ENCODE measurements at places on chromosomes 7 and 10. TPM values are rescaled to one million over a fixed set of nuclear protein-coding genes. Genes with fewer than 3 reads are reported as not detected.

DNA sequence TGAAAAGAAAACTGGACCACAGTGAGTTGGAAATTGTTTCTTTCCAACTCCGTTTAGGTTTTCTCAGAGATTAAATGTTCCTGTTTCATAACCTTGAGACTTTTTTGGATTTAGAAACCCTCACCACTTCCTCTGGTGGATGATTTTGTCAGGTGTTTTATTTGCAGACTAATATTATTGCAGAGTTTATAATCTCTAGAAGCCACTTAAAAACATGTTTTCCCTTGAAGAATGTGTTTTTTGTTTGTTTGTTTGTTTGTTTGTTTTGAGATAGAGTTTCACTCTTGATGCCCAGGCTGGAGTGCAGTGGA is 520 bp upstream of the MICU1 start:
- no peak for DNase-seq

GRCh38 chr10:133529576-133529946 is 2.4 kb downstream of the CYP2E1 start:
- DNase-seq = no peak

DNA sequence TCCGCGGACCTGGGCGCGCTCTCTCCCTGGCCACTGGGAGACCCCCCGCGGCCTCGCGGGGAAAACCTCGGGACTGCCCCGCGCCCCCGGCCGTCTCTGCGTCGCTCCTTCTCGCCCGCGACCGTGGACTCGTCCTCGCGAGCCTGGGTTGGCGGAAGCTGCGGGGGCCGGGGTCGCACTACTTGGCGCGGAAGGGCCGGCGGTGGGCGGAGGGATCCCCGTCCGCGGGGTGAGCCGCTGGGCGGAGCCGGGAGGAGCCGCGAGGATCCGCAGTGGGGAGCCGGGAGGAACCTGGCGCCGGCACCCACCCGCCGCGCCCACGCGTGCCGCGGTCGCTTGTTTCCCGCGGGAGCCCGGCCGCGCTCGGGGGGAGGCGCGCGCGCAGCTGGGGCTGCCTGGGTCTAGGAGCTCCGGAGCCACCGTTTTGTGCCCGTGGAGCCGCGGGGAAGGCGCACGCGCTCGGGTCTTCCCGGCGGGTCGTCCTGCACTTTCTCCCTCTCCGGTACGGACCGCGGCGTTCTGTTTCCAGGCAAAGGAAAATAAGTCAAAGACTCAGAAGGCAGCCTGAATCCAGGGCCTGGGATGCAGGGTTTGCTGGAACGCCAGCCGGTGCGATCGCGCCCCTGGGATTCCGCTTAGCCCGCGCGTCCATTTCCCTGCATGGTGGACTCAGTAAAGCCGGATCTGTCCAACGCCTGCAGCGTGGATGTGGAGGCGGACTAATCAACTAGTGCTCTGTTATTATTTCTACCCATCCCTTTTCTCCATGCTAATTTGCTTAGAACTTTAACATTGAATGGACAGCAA is 28.7 kb upstream of the KMT2C start:
- peak; percentile 58 for DNase-seq

GRCh38 chr10:113086282-113086681 is 136.2 kb downstream of the TCF7L2 start:
- peak; percentile 57 for DNase-seq

DNA sequence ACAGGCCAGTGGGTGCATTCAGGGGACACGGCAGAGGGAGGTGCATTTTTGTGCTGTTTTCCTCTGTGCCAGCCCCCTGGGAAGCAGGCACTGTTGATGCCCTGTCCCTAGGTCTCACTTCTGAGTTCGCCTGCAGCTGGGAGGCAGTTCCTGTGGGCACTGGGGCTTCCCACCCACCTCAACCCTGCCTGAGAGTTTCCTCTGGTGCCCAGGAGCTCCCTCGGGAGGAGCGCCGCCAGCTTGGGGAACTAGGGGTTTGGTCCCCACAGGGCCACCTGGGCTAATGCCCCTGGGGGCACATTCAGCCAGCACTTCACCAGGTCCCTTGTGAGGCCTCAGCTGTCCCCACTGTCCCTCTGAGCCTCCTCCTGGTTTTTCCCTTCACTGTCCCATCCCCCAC is 178.2 kb upstream of the RHEB start:
- no peak for DNase-seq

METTL27 gene
- total RNA-seq = 0.90 TPM

KAT6B gene
- total RNA-seq = 10.8 TPM

DNA sequence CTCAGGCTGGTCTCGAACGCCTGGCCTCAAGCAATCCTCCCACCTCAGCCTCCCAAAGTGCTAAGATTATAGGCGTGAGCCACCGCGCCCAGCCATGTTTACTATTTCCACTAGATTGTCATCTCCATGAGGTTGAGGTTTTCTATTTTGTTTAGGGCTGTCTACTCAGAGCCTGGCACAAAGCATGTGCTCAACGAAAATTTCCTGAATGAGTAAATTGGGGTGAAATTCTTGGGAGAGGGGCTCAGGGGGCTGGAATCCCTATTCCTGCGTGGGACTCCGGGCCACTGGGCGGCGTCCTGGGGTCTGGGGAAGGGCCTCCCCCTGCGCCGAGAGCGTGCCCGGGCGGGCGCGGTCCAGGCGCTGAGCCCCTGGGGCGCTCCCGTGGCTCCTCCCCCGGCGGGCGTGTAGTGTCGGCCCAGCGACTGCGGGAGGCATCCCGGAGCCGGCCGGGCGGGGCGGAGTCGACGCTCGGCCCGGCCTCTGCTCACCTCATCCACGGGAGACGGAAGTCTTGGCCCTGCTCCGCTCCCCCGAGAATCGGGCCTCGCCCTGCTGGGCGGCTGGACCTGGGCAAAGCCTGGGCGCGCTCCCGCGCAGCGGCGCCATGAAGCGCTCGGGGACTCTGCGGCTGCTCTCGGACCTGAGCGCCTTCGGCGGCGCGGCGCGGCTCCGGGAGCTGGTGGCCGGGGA is at the start of gene HPS6:
HPS6 (plus strand) TSS at position 482 of the 693 bp plus-strand sequence; CDS start at position 608, 126 bp downstream.
- peak; percentile 44 for DNase-seq

DNA sequence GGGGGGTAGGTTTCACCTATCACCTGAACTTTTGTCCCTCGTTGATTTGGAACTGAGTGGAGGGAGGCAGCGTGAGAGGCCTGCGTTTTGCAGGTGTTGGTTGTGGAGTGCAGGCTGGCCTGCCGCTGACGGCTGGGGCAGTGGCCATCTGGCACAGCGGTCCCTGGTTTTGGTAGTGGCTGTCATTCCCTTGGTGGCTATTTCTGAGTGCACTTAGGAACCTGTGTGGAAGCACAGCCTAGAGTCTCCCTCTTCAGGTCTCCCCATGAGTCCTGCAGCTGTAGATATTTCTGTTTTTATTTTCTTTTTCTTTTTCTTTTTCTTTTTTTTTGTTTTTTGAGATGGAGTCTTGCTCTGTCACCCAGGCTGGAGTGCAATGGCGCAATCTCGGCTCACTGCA is 129.2 kb downstream of the CUL2 start:
- no peak for DNase-seq

- DNase-seq = peak; percentile 78
Observed at GRCh38 chr7:95066737-95067530, 159.5 kb downstream of the PPP1R9A start.

DNA sequence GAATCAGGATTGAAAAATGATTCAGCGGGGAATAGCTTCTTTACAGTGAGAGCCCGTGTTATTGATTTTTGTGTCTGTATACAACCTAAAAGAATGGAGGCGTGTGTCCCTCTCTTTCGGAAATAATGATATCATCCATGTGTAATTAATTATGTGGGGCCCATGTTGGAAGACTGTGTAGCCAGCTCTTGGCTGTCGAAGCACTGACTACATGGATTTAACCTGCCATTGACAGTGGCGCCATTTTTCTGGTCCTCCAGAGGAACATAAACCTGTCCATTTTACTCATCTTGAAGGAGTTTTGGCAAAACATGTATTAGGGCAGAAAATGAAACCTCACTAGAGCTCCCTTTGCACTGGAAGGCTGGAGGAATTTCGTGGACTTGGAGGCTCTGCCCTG is 119.6 kb downstream of the ITIH5 start:
- no peak for DNase-seq

- DNase-seq = no peak
Observed at GRCh38 chr7:94486216-94486615, 23.4 kb upstream of the CASD1 start.

PRKG1 gene
- total RNA-seq = 0.64 TPM

- DNase-seq = peak; percentile 22
Observed at GRCh38 chr7:155741082-155741481, 71.2 kb downstream of the SHH start.

DNA sequence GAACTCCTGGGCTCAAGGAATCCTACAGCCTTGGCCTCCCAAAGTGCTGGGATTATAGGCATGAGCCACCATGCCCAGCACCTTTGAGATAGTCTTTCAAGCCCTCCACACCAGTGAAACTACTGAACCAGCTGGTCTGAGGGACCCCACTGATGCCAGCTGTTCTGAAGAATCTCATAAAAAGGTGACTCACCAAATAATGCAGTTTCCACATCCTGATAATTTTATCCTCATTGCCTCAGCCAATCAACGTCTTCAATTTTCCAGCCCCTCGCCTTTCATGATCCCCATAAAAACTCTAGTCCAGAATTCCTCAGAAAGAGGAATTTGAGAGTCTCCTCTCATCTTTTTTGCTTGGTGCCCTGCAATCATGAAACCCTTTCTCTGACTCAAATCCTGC is 1691.6 kb upstream of the LRRTM3 start:
- DNase-seq = no peak

- no peak for DNase-seq
Observed at GRCh38 chr10:49025347-49025983, 85.8 kb upstream of the LRRC18 start.

KCND2 gene
- total RNA-seq = 0.13 TPM

- no peak for DNase-seq
Observed at GRCh38 chr10:79380125-79380945, 33.1 kb downstream of the PPIF start.

Data from dermis microvascular lymphatic vessel endothelial cell (primary cell).